Chondrocyte (in vitro differentiated cells): ENCODE measurements at places on chromosomes 16 and 17. TPM values are rescaled to one million over a fixed set of nuclear protein-coding genes. Genes with fewer than 3 reads are reported as not detected.
A peak's percentile ranks its signal among the peaks of the same experiment; 100 is the strongest.

DNA sequence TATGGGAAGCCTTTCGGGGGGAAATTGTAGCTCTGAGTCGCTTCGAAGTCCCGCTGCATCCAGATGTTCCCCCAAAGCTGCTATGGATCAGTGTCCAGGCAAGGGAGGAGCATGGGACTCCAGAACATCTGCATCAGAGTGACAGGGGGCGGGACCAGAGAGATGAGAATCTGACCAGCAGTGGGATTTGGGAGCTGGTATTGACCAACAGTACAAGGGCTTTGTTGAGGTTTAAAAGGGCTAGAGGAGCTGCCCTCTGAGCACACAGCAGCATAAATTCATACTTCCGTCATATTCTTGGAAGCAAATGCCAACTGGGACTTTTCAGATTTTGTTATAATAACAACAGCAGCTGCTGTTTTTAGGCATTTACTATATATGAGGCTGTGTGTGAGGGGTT is 10.6 kb downstream of the RBFOX1 start:
- H3K4me1 ChIP-seq = no peaks in the 10 kb centered on the region
- no peak overlapping the region for H3K27ac ChIP-seq
- no peak for DNase-seq
- H3K36me3 ChIP-seq = no peaks in the 10 kb centered on the region
- H3K4me3 ChIP-seq = no peak overlapping the region

- H3K4me1 ChIP-seq = peaks cover 25% of the 10 kb centered on the region
- no peak overlapping the region for H3K4me3 ChIP-seq
- H3K27me3 ChIP-seq = no peaks in the 10 kb centered on the region
- no peak overlapping the region for H3K27ac ChIP-seq
These were observed 12.7 kb upstream of the RNF135 start for GRCh38 chr17:30958187-30958586.

- no peaks in the 10 kb centered on the region for H3K36me3 ChIP-seq
- no peak overlapping the region for H3K4me3 ChIP-seq
- H3K4me1 ChIP-seq = peaks cover 8% of the 10 kb centered on the region
- H3K27ac ChIP-seq = no peak overlapping the region
- H3K27me3 ChIP-seq = no peaks in the 10 kb centered on the region
- peak; percentile 9 for DNase-seq
These were observed 247.2 kb downstream of the NTN1 start for GRCh38 chr17:9268546-9268945.

DNA sequence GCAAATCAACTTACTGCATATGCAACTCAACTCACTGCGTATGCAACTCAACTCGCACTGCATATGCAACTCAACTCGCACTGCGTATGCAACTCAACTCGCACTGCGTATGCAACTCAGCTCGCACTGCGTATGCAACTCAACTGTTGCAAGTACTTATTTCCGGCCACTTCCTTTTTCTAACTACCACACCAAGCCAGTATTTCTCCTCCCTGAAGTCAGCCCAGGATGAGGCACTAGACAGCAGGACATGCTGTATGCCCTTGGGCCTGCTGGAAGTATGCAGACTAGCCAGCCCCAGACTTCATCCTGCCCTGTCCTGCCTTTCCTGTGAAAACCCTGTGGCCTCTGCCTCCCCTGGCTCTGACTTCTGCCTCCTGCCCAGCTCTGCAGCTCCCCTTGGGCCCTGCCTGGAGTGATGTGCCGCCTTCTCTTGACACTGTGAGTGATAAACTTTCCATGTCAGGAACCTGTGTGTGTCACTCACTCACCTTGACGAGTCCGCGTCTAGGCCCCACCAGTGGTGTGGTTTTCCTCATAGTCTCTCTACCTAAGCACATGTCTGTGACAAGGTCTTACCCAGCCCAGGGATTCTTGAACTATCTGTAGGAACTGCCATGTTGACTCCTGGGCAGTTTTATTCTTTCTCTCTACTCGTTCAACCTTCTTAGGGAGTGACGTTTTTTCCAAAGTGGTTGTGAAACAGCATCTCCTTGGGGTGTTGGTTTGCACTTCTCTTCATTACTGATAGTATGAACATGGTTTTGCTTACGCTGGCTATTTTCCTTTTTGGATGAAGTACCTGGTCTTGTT is 16.4 kb downstream of the ZNF778 start:
- DNase-seq = no peak
- no peak overlapping the region for H3K4me3 ChIP-seq
- peaks cover 52% of the 10 kb centered on the region for H3K36me3 ChIP-seq
- no peaks in the 10 kb centered on the region for H3K27me3 ChIP-seq
- no peaks in the 10 kb centered on the region for H3K4me1 ChIP-seq

DNA sequence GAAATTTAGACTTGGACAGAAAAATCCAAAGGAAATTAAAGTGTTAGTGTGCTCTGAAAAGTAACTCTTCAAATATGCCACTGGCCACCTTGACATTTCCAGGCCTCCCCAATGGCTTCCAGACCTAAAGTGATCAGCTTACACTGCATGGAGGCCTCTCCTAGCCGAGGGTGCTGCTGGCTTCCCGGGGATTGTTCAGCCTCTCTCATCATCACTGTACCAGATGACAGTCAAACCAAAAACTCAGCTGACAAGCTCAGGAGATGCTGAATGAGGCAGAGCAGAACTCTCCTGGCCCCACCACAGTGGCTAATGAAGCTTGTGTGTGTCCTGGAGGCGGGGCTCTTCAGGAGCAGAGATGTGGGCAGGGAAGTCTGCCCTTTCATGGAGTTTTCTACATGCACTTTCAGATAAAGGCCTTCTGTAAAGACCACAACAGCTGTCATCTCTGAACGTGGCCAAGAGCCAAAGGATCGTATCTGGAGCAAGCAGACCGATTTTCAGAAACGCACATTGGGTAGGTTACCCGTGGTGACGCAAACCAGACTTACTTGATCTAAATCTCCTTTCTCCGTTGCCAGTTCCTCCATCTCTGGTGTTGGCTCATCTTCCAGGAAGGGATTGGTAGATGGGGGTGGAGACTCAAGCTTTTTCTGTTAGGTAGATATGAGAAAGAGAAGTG is 113.3 kb downstream of the VPS53 start:
- H3K27me3 ChIP-seq = no peaks in the 10 kb centered on the region
- no peak overlapping the region for H3K4me3 ChIP-seq
- no peak for DNase-seq
- H3K4me1 ChIP-seq = peaks cover 33% of the 10 kb centered on the region
- peak overlapping the region; percentile 75 for H3K27ac ChIP-seq
- peaks cover 18% of the 10 kb centered on the region for H3K36me3 ChIP-seq

GRCh38 chr17:66858226-66859083 is 23.5 kb downstream of the CACNG5 start:
- H3K4me3 ChIP-seq = no peak overlapping the region
- peaks cover 29% of the 10 kb centered on the region for H3K27me3 ChIP-seq
- H3K36me3 ChIP-seq = peaks cover 3% of the 10 kb centered on the region
- DNase-seq = no peak

DNA sequence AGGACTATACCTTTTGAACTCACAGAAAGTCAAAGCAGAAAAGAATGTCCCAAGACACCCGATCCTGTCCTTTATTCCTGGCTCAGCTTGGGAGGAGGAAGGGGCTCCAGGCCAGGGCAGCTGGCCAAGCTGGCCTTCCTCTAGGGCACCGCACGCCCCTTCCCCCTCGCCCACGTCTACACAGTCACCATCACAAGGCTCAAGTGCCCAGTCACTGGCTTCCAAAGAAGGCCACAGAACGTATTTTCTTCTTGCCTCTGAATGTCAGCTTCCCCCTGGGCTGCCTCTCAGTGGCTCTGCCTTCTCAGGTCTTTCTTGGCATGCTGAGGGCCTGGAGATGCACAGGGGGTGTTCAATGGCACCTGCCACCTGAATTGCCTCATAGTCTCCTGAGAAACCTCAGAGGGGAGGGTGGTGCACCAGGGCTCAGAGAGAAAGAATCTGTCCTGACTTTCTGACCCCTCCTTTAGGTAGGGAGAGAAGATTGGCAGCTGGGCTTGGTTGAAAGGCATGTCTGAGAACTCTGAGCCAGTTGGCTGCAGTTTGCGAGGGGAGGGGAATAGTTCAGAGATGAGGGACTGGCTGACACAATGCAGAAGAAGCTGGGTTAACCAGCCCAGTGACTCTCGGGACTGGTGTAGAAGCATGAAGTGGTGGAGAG is 2.1 kb downstream of the DHRS11 start:
- peak overlapping the region; percentile 54 for H3K27ac ChIP-seq
- H3K4me3 ChIP-seq = no peak overlapping the region
- peaks cover 19% of the 10 kb centered on the region for H3K4me1 ChIP-seq
- peaks cover 4% of the 10 kb centered on the region for H3K36me3 ChIP-seq

DNA sequence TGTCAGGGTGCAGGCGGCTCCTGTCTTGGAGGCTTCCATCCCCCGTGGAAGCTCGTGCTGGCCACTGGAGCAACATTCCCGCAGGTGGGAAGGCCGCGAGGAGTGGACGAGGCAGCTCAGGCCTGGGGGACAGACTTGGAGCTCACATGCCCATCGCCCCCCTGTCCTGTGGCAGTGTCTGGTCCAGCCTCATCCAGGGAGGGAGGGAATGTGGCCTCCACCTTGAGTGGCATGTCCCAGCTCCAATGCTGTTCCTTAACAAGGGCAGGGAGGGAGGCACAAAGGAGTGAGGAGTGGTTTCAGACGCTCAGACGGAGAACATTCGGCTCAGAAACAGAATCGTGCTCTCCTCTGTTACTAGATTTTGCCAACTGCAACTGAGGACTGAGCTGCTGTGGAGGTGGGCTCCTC is 159.4 kb upstream of the CHMP6 start:
- peaks cover 4% of the 10 kb centered on the region for H3K36me3 ChIP-seq
- peak overlapping the region; percentile 79 for H3K4me3 ChIP-seq
- no peaks in the 10 kb centered on the region for H3K27me3 ChIP-seq
- H3K27ac ChIP-seq = peak overlapping the region; percentile 99
- DNase-seq = no peak
- peaks cover 31% of the 10 kb centered on the region for H3K4me1 ChIP-seq

The KRTAP17-1 gene
- total RNA-seq = not detected in 3 replicates

The ABCA9 gene
- 0.05 to 0.38 TPM (median 0.29 TPM) in 3 replicates for total RNA-seq
